ENCODE measurements at places on chromosomes 13 and 19.

- no peak for DNase-seq
Observed at GRCh38 chr19:18338541-18338940, 1.9 kb upstream of the PGPEP1 start.

DNA sequence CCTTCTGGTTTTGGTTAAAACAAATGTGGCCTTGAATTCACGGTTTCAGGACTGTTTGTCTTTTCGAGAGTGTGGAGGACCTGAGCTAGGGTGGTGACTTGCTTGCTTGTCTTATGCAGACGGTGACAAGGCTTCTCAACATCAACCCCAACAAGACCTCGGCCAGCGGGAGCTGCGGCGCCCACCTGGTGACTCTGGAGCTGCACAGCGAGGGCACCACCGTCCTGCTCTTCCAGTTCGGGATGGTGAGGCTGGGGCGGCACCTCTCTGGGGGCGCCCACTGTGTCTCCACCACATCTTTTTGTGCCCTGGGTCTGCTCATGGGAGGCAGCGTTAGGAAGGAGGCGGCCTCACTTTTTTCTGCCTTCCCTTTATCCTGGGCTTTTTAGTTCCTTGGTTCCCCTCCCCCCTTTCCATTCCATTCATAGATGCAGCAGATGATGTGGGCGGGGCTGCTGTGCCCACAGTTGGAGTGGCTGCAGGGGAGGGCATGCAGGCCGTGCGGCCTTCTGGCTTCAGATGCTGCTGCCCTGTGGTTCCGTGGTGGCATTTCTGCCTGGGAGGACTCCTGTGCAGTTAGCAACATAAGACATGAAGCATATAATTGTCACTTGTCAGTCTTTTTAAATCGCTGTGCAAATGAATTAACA is 23.3 kb downstream of the LAMP1 start:
- DNase-seq = no peak

DNA sequence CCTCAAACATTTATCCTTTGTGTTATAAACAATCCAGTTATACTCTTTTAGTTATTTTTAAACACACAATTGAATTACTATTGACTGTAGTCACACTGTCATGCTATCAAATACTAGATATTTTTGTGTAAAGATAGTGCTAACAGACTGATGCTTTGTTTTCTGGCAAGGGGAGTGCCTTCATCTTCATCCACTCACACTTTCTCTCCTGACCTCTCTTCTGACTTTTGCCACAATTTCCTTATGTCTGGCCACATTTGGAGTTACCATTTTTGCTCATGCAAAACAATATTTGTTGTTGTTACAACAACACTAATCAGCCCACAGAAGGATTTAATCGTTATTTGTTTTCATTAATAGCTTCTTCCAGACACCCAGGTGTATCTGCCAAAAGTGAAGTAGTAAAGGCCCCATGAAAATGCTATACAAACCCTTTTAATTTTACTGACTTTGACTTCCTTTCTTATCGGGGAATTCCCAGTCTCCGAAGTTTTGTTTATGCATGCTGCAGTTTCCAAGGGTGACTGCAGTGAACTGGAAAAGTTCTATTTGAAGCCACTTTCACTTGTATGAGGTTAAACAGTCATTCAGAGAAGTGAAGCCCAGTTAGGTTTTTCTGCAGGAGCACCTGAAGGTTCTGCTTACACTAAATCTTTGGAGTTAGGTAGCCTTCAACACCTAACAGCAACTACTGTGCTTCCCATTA is 66.1 kb upstream of the FRY start:
- no peak for DNase-seq

DNA sequence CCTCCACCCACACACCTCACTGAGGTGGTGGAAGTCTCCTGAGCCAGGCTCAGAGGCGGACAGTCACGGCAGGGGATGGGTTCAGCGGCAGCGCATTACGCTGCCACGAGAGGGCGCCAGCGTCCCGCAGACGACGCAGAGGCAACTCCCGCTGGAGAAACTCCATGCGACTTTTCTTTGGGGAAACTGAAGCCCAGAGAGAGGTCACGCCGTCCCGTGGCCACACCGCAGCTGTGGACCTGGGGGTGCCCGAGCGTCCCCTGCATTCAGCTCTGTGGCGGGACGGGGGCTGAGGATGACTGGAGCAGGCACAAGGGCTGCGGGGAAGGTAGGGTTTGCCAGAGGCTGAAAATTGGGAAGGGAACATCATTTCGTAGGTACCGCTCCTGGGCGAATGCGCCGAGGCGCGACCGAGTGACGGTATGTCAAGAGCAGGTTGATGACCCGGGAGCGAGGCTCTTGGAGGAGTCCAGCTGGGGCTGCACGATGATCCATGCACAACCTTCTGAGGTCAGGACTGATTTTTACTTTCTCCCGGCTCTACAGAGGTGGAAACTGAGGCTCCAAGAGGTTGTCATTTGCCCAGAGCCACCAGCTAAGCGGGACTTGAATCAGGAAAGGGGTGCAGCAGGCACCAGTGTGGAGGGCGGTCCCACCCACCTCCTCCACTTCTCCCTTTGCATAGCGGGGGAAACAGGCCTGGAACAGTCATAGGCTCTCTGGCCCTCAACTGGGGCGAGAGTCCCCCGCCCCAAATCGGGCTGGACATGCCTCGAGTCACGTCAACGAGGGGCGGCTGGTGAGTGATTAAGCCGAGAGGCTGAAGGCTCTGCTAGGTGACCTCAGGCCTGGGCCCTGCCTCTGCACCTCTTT is 690 bp upstream of the ARRDC2 start:
- no peak for DNase-seq

DNA sequence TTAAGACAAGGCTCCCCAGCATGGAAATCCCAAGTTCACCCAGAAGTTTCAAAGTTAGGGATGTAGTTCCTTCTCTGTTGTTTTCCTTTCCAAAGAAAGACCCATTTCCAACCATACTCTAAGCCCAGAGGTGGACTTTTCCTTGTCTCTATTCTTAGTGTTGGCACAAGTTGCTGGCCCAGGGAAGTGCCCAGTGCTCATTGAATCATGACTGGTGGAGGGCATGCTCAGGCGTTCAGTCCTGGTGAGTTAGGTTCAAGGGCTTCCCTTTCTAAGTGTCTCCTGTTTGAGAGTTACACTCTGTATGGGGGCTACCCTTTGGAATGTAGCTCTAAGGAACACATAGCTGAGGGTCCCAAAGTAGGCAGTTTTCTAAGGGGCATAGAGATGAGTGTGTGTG is 389.5 kb downstream of the KCNRG start:
- no peak for DNase-seq

- no peak for DNase-seq
Observed at GRCh38 chr13:75689686-75690085, 53.6 kb downstream of the LMO7 start.

- no peak for DNase-seq
Observed at GRCh38 chr13:88866195-88866594, 1195.0 kb downstream of the SLITRK5 start.

- DNase-seq = no peak
Observed at GRCh38 chr13:87810920-87811344, 139.8 kb downstream of the SLITRK5 start.

DNA sequence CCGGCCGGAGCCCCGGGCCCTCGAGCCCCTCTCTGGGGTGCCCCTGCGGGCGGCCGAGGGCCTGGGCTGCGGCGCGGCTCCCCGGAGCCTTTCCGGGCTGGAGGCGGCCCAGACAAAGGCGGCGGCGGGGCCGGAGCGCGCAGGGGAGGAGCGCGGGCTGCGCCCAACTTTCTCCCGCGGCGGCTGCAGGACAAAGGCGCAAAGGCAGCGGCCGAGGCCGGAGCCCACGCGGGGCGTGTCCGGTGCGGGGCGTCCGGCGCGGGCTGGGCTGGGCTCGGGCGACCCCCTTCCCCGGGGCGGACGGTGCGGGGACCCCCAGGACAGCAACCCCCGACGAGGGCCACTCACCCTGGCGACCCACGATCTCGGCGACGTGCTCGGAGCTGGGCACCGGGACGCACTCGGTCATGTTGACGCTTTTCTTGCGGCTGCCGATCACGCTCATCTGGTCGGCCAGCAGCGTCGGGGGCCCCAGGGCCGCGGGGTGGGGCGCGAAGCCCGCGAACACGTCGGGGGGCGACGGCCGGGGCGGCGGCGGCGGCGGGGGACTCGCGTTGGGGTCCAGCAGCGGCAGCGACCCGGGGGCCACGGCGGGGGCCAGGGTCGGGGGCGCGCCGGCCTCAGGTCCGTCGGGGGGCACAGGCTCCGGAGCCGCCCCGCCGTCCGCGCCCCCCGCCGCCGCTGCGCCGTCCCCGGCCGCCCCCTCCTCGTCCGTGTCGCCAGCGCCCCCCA is 843 bp downstream of the MEX3D start:
- DNase-seq = no peak

Data from SIG-M5 (cell line).